Fibroblast of mammary gland (primary cell): ENCODE measurements at places on chromosomes 4 and X.

- no peak for DNase-seq
Measured at GRCh38 chr4:76563454-76564122, 128.6 kb downstream of the SHROOM3 start.

DNA sequence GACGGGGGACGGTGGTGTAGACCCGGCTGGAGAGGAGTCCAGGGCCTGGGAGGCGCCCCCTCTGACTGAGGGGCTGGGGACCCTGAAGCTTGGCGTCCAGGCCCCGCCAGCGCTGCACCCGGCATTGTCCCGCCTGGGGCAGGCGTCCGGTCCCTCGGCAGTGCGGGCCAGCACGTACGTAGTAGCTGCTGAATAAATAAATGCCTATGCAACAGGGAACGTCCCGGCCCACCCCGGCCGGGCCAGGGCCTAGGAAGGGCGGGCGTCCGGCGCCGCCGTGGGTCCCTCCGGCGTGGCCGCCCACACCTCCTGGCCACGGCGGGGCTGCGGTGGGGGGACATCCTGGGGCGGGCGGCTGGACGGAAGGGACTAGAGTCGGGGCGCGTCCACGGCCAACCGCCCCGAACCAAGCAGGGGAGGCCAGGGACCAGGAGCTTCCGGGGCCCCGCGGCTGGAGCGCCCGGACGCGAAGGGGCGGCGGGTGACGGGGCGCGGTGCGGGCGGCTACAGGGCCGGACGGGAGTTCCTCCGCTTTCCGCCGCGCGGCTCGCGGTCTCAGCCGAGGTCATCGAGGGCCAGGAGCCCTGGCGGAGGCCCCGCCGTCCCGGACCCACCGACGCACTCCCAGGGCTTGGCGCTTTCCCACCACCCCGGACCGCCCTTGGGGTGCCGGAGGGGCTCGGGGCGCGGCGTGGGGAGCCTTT, 886 bp upstream of the WWC2 start:
- DNase-seq: peak; percentile 43

DNA sequence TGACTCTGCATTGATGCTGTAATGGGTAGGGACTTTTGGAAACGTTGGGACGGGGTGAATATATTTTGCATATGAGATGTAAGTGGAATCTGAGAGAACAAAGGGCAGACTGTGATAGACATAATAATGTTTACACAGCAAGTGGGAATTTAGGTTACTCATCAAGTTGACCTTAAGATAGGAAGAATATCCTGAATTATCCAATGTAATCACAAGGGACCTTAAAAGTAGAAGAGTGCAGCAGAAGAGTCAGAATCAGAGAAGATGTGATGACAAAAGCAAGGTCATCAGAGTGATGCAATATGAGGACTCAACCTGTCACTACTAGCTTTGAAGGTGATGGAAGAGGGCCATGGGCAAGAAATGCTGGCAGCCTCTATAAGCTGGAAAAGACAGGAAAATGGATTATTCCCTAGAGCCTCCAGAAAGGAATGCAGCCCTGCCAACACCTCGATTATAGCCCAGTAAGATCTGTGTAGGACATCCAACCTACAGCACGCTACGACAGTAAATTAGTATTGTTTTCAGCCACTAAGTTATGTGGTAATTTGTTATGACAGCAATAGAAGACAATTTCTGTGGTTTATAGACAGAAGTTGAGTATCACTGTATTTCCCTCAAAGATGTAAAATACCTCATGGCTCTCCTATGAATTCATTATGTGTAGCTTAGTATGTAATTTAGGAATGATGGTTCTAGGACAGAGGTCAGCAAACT, 26.4 kb downstream of the MORC4 start:
- DNase-seq: peak; percentile 25

DNA sequence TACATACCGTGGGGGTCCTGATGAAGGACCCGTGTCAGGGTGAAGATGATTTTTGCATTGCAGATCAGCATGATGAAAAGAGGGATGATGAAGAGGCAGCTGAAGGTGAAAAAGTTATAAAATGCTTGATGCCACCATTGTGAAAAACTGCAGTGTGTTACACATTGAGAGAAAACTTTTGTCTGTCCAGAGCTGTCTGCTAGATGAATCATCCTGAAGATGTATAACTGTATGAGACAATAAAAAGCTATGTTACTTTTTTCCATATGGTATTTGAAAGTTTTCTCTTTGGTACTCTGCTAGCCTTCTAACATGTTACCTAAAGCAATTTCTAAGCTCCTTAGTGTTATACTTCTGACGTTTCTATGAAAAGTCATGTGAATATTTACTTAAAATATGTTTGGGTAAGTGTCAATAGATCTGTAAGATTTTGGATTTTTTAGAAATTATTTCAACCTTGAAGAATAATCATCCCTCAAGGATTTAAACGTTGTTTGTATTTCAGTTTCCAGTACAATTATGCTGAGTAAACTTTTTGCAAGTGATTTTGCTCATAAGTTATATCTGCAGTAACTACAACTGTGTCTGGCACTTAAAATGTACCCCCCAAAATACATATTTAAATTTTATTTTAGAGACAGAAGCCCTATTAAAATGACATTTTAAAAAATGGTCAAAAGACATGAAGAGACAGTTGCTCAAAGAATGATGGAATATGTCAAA, 9.5 kb downstream of the GNRHR start:
- DNase-seq: peak; percentile 58

- no peak for DNase-seq
Measured at GRCh38 chr4:154507156-154507555, 15.6 kb upstream of the DCHS2 start.

DNA sequence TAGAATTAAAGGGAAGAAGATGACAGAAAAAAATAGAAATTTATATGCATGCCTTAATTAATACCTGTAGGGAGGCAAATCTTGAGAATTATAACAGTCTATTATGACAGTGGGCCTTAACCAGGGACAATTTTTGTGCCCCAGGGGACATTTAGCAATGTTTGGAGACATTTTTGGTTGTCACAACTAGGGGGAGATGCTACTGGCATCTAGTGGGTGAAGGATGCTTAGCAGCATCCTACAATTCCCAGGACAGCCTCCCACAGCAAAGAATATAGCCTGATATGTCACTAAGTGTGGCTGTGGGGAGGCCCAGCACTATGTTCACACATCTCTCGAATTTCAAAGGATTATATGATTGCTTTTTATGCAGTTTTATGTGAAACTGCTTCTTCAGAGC, 10.5 kb downstream of the GPR82 start:
- DNase-seq: peak; percentile 40

DNA sequence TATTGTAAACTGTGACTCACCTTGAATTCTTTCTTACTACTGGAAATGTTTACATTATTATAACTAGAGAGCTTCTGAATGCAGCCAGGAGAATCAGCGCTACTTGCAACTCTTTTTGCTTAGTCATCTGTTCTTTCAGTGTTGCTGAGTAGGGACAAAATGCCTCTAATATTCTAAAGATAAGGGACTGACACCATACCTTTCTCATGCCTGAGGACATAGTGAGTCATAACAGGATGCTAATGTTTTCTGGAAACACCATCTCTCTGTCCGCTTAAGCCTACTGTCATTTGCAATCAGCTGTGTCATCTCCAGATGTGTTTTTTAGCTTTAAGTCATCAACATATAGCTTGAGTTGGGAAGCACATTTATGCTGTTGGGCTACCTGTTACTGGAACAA, 108.3 kb downstream of the QRFPR start:
- DNase-seq: peak; percentile 48

DNA sequence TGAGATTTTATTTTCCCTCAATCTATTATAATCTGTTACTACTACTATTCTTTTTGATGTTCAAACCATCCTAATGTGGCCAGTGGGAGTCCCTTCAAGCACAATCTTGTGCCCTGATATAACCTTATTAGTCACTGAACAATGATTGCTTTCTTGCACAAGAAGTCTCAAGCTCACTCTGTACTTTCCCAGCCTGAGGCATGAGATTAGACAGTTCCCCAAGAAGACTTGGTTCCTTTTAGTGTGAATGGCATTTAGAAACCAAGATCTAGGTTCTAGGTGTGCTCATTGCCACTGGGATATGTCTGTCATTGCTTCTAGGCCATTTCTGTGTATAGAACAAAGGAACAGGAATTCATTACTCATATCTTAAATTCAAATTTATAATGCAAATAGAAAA, 28.0 kb upstream of the RBM41 start:
- peak; percentile 64 for DNase-seq

DNA sequence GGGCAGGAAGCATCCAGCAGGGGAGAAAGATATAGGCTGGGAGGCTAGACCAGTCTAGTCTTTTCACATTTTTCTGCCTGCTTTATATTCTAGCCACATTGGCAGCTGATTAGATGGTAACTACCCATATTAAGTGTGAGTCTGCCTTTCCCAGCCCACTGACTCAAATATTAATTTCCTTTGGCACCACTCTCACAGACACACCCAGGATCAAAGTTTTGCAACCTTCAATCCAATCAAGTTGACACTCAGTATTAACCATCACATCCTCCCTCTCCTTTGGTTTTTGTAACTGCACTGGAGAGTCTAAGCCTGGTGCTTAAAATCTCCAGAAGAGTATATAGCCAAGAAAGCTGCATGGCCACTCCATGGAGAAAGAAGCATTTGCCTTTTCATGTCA, 560.4 kb downstream of the GRXCR1 start:
- no peak for DNase-seq

GRCh38 chr4:76003035-76003434, 4.3 kb downstream of the CXCL9 start:
- peak; percentile 51 for DNase-seq

DNA sequence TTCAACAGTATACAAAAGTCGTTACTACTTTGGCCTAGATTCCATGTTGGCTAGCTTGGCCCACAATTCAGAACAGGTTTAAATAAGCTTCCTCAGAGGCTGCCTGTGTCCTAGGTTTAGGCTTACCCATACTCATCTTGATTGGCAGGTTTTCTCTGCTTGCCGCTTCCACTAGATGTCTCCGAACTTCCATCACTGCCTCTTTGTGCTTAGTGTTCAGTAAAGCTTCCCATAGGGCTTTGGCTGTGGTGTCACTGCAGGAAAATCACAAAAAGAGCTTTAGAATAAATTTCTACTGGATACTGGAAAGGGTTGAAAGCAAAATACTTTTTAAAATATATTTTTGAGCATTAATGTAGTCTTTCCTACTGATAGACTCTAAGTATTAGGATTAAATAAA, 52.4 kb downstream of the SCFD2 start:
- peak; percentile 26 for DNase-seq

- no peak for DNase-seq
Measured at GRCh38 chrX:133375615-133376340, 39.5 kb downstream of the GPC4 start.

- no peak for DNase-seq
Measured at GRCh38 chrX:68588602-68589371, 58.7 kb upstream of the STARD8 start.

GRCh38 chrX:136250191-136251040, 784 bp downstream of the MAP7D3 start:
- DNase-seq: peak; percentile 37

GRCh38 chr4:13921805-13922204, 294.3 kb upstream of the BOD1L1 start:
- peak; percentile 82 for DNase-seq

GRCh38 chr4:95059663-95060062, 301.9 kb downstream of the BMPR1B start:
- DNase-seq: peak; percentile 70

- DNase-seq: peak; percentile 60
Measured at GRCh38 chr4:123649645-123650391, 253.2 kb downstream of the SPRY1 start.

DNA sequence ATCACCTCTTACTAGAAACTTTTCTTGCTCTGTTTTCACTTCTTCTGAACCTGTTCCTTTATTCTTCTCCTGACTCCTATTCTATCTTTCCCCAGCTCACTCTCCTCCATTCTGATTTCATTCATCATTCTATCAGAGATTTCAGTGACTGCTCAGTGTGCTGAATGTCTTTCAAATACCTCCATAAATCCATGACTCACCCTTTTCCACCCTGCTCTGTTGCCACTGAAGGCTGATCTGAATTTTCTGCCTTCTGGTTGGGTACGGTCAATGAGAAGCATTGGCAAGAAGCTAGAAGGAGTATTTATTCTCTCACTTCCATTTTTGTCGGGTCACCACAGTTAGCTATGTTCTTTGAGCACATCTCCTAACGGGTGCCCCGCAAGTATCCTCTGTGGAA, 265.9 kb downstream of the CBLL2 start:
- peak; percentile 3 for DNase-seq

- peak; percentile 11 for DNase-seq
Measured at GRCh38 chrX:100928660-100929613, at the start of gene XKRX. XKRX (minus strand) TSS chrX:100928917; CDS start chrX:100928304, 613 bp downstream.

GRCh38 chrX:135931644-135932487, 38.4 kb downstream of the SAGE1 start:
- DNase-seq: peak; percentile 45

DNA sequence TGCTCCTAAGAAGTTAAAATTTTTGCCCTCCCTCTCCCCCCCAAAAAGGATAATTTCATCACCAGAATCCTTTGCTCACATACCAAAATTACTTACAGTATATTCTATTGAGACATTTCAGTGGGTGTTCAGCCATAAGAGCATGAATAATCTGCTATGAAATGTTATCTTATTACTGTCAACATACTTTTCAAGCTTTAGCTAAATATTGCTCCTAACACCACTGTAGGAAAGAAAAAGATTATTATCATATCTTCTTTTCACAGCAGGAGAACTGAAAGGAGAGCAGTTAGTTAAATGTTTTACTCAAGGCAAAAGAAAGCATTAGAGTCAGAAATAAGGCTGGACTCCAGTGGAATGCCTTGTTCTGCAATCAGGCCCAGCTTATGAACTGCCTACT, 231.0 kb upstream of the GYPA start:
- DNase-seq: no peak

- DNase-seq: no peak
Measured at GRCh38 chr4:180434131-180434895, 1808.9 kb upstream of the TENM3 start.

DNA sequence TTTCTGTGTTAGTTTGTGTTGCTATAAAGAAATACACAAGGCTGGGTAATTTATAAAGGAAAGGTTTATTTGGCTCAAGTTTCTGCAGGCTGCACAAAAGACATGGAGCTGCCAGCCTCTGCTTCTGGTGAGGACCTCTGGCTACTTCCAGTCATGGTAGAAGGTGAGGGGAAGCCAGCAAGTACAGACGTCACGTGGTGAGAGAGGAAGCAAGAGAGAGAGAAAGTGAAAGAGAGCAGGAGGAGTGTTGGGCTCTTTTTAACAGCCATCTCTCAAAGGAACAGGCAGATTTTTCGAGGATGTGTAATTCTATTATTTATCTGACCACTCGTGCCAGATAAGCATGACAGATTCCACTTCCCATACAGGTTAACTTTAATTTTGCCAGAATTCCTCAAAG, 1199.1 kb downstream of the ADGRL3 start:
- no peak for DNase-seq

- no peak for DNase-seq
Measured at GRCh38 chr4:78120144-78120880, 63.2 kb downstream of the FRAS1 start.

GRCh38 chr4:53559021-53559620, 32.2 kb downstream of the LNX1 start:
- DNase-seq: no peak

- DNase-seq: peak; percentile 73
Measured at GRCh38 chr4:55475394-55476243, 71.1 kb downstream of the CLOCK start.
